ENCODE measurements at places on chromosomes 1 and 21. TPM values are rescaled to one million over a fixed set of nuclear protein-coding genes. Genes with fewer than 3 reads are reported as not detected.

Gene MRAP
- 0.72 TPM for polyA plus RNA-seq

Gene RNF19B
- 31.3 TPM for polyA plus RNA-seq

Gene TMEM200B
- 5.9 TPM for polyA plus RNA-seq

Gene SPATA1
- 4.5 TPM for polyA plus RNA-seq

Gene COL24A1
- polyA plus RNA-seq, result 1.6 TPM

Gene MAN1C1
- 21.2 TPM for polyA plus RNA-seq

Gene SERPINC1
- 0.54 TPM for polyA plus RNA-seq

Gene RHEX
- polyA plus RNA-seq, result 0.45 TPM

Gene FCRL2
- 0.15 TPM for polyA plus RNA-seq

Gene S100B
- 19.8 TPM for polyA plus RNA-seq

Gene MASP2
- polyA plus RNA-seq, result 5.8 TPM

Gene AGT
- polyA plus RNA-seq, result 191 TPM
